SK-N-DZ (cell line): ENCODE measurements at places on chromosomes 6 and 20.

DNA sequence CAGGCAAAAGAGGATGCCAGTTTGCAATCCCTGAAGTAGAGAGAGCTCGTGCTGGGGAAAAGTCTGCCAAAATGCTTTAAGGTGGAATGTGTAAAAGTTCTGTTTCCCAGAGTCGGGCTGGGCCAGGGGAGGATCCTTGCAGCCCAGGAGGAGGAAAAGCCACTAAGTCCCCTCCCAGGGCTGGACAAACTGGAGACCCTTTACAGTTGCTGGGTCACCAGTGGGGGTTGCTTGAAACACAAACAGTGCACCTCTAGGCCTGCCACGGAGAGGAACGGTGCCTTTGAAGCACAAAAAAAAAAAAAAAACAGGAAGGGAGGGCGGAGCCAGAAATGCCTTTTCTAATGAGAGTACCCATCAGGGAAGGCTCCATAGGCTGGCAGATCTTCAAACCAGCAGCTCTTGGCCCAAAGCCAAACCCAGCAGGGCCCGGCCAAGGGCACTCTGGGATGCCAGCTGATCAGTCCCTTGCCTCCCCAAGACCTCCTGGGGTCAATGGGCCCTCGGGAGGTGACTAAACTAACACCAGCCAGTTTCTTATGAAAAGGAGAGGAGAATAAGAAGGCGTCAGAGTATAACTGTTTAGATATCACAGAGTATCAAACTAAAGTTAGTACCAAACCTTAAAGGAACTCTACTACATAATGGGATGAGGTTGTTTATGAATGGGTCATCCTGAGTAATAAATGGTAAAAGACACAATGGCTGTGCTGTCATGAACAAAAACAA, 23.7 kb downstream of the HLA-A start:
- DNase-seq: peak; percentile 24

DNA sequence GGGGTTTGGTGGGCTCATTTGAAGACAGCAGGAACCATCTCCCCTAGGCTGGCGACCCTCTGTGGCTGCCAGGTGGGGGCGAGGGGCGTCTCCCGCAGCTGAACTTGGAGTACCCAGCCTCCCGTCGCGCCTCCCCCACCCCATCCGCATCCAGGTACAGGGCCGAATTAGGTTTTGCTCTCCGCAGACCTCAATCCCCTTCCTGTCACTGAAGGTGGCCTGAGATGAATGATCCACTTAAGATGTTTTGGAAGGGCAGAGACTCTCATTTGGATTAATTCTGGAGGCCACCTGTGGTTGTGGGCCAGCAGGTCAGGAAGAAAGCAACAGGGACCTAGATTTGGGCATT, 493 bp downstream of the CD83 start:
- DNase-seq: no peak

GRCh38 chr6:17015551-17016381, 86.1 kb upstream of the STMND1 start:
- no peak for DNase-seq

GRCh38 chr6:26158076-26158580, 70.9 kb downstream of the HFE start:
- DNase-seq: no peak

DNA sequence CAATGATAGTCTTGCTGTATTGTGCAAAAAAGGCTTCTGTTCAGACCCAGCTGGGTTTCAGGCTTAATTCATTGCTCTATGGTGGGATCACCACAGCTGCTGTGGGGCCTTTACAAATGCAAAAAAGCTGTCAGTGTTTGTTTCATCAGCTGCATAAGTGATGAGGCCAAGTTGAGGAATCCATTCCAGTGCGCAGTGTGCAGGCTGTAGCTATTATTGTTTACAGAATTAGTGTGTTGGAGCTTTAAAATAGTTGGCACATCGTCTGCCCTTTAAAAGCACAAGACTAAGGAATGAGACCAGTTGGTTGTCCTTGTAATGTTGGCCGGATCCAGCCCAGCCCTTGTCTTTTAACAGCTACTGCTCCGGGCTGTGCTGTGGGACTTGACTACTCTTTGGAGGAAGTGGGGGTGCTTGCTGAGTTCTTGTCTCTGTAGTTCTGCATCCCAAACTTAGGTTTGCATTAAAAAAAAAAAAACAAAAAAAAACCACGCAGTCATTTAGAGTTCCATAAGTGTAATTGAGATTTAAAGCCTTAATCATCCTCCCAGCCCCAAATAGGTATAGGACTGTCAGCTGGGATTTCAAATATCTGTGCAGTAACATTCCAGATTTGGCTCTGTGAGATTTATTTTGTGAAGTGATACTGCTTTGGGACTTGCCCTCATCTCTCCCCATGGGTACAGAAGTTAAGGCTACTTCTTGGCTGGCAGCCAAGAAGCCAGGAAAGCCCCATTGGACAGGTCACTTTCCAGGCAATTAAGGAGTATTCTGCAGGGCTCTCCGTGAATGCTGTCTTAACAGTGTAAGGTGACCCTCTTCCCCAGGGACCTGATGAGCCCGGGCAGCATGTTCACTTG, 19.3 kb downstream of the JARID2 start:
- no peak for DNase-seq

GRCh38 chr20:53935344-53936084, 134.9 kb downstream of the BCAS1 start:
- DNase-seq: no peak

DNA sequence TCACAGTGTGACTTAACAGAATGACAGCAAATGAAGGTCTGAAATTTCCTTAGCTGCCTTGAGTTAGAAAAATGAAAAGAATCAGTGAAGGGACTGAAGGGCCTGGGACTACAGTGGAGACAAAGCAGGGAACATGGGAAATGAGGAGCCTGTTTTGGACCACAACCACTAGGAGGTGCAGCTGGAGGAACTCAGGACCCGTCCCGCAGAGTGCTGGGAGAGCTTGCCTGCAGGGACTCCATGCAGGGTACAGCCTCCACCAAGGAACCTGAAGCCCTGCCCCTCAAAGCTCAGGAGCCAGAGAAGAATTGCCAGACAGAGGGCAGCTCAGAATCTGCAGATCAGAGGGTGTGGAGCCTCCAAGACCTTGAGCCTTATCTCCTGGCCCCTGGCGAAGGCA, 50.7 kb downstream of the LRFN2 start:
- peak; percentile 37 for DNase-seq

DNA sequence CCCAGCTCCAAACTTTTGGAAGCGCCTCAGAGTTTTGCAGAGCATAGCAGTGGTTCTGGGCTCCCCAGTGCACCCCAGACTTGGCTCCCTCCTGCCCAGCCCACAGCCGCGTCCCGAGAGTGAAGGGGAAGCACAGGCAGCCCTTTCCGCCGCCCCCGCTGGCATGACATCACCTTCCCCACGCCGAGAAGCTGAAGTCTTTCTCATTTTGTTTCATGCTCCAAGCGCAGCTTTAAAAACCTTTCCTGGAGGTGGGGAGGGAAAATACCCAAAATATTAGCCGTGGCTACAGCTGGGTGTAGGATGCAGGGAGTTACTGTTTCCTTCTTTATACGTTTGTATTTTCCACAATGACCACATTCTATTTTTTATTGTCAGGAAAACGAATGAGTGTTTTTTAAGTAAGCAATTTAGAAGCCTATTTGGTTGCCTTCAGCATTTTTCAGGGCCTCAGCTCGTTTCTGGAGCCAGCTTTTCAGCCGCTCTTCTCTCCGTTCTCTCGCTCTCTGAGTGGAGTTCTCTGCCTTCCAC, 72.9 kb downstream of the SNX5 start:
- DNase-seq: no peak

DNA sequence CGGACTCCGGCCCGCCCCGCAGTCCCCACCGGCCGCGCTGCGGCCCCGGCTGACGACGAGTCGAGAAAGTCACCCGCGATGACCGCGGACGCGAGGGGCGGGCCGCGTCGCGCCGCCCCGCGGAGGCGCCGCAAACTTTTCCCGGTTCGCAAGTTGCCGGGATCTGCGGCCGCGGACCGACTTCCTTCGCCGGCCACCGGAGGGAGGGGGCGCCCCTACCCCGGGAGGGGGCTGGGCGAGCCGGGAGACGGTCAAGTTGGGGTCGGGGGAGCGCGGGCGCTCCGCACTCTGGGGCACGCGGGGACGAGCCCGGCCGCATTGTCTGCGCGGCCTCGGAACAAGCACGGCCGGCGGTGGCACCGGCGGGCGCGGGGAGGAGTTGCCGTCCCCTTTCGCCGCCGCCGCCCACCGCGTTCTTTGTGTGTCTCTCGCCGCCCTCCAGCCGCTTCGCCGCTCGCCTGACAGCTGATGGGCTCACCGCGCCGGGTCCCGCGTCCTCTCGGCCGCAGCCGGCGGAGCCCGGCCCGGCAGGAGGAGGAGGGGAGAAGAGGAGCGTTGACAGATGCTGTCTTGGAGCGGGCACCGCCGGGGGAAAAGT, 131.6 kb downstream of the OGFRL1 start:
- peak; percentile 24 for DNase-seq

DNA sequence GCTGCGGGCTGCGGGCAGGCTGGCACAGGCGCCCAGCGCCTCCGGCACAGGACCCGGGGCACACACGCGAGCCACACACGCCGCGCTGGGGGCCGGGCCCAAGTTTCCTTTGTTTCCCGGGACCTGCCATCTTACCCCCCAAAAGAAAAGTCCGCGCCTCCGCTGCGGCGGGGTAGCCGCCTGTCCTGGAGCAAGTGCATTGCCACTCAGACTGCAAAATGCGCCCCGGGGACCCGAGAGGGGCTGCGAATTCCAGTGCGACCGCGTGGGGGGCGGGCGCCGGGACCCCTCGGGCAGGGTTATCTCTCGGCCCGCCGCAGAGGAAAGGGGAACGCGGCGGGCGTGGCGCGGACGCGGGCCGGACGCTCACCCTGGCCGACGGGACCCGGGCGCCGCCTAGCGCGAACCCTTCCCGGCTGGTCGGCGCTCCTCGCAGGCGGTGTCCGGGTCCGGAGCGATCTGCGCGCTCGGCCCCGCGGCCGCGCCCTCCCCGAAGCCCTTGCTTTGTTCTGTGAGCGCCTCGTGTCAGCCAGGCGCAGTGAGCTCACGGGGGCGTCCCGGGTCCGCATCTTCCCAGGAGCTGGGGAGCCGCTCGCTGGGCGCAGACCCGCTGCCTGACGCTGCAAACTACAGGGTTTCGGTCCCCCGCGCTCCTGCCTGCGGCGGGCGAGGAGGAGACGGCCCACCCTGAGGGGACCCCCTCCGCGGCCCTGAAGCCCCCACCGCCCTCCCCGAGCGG, 639 bp upstream of the CD24 start:
- peak; percentile 69 for DNase-seq
